RPMI7951 (cell line): ENCODE measurements at places on chromosomes 6 and 20.

GRCh38 chr6:85641897-85642773 lies 551 bp downstream of the SYNCRIP start:
- peak; percentile 54 for DNase-seq

DNA sequence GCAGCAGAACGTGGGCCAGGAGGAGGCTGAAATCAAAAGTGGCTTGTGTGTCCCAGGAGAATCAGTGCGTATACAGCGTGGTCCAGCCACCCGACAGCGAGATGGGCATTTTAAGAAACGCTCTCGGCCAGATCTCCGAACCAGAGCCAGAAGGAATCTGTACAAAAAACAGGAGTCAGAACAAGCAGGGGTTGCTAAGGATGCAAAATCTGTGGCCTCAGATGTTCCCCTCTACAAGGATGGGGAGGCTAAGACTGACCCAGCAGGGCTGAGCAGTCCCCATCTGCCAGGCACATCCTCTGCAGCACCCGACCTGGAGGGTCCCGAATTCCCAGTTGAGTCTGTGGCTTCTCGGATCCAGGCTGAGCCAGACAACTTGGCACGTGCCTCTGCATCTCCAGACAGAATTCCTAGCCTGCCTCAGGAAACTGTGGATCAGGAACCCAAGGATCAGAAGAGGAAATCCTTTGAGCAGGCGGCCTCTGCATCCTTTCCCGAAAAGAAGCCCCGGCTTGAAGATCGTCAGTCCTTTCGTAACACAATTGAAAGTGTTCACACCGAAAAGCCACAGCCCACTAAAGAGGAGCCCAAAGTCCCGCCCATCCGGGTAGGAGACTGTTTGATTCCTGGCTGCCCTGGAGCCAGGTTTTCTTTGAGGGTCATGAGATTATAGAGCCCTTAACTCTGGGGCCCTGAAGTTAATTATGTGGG lies 75.3 kb downstream of the ASXL1 start:
- DNase-seq, result no peak

GRCh38 chr20:61055180-61056010 lies 196.7 kb upstream of the CDH4 start:
- no peak for DNase-seq

DNA sequence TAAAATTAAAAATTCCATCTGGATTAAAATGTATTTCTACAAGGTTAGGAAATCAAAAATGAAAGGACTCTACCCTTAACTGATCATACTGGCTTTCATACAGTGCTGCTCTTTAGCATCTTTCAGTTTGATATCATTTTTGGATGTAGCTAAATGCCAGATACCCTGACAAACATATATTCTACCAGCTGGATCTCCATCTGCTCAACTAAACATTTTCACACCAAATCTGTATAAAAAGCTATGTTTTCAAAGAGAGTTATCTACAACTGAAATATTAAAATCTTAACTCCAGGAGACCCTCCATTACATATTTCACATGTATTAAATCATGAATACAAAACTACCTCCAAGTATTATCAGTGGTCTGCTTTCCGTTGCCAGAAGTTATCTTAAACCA lies 95.7 kb downstream of the EPHA7 start:
- no peak for DNase-seq

- no peak for DNase-seq
Measured at GRCh38 chr6:157561929-157562810, 181.2 kb downstream of the ZDHHC14 start.

DNA sequence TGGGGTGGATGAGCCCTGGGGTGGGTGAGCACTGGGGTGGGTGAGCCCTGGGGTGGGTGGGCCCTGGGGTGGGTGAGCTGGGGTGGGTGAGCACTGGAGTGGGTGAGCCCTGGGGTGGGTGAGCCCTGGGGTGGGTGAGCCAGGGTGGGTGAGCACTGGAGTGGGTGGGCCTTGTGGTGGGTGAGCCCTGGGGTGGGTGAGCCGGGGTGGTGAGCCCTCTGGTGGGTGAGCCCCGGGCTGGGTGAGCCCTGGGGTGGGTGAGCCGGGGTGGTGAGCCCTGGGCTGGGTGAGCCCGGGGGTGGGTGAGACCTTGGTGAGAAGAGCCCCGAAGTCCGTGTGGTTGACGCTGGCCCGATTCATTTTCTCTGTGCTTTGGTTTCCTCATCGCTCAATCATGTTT lies 18.6 kb downstream of the SMOC2 start:
- DNase-seq, result no peak

GRCh38 chr20:33995053-33995831 lies 1.5 kb downstream of the RALY start:
- DNase-seq, result no peak

DNA sequence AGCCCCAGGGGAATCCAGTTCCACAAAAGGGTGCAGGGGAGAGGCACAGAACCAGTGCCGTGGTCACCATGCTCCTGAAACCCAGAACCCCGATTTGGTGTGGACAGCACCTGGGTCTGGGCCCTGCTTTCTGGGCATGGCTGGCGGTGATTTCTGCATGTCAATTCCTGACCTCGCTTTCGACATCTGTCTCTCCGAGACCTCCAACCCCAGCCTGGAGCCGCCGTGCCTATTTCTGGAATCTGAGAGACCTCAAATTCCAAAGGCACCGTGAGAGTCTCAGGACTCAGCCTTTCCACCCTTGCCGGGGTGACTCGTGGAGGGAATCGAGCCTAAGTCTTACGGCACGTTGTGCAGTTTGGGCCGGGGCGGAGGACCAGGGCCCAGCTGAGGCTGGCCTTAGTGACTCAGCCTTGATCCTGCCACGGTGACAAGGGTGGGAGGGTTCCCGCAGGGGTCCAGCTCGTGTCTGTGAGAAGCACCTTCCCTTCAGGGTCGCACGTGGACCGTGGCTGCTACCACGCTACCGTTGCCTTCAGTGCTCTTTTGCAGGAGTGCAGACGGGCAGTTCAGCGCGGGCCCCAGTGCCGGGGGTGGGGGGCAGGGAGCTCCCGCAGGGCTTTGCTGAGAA lies 133.7 kb downstream of the PXDC1 start:
- no peak for DNase-seq

DNA sequence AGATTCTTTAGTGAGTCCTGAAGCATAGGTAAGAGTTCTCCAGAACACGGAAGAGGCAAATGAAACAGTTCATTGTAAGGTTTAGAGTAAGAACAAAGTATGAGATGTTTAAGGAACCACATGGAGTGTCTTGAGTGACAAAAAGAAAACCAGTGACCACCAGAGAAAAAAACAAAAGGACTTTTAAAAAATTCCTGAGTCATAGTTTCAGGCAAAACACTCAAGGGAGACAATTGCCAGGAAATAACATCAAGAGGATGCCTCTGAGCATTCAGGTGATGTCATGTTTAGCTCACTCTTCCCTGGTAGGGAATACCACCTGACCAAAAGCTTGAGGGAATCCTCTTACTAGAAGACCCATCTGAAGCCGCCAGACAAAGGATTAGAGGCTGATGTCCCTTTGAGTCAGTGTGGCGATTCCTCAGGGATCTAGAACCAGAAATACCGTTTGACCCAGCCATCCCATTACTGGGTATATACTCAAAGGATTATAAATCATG lies 110.3 kb downstream of the COL19A1 start:
- DNase-seq, result no peak

DNA sequence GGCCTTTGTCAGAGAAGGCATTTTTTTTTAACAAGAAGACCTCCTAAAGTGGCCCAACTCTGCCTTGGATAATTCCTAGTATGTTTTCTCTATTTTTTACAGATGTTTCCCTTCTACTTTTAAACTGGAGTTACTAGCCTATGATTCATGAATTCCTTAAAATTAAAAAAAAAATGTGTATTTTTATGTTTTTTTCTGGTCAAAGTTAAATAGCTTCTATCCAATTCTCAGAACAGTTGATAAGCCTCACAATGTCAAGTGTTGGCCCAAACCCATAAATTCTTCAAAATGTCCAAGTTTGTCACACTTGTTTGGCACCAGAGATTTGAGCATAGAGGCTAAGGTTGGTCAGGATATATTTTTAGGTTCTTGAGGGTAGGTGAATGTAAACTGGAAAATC lies 64.0 kb downstream of the JAG1 start:
- DNase-seq, result no peak

- DNase-seq, result no peak
Measured at GRCh38 chr6:167572106-167572505, 247.2 kb downstream of the TTLL2 start.
